CD8-positive, alpha-beta memory T cell (primary cell): ENCODE measurements at places on chromosomes 4 and X.
A peak's percentile ranks its signal among the peaks of the same experiment; 100 is the strongest.

DNA sequence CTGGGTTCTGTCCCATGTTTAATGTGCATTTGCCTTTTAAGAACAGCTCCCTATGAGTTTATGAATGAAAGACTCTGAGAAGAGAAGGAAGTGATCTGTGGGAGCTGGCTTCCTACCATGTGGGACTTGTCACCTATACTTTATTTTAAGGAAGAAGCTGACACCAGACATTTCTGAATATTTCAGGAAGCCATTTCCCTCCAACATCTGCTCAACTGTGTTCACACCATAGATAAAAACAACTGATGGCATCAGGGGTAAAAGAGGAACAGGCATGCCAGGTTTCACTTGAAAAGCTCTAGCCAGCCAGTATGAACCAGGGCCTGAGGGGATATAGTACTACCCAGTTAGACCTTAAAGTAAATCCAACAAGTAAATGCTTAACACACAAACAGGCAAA is 116.0 kb downstream of the COL4A6 start:
- no peak for DNase-seq
- H3K27ac ChIP-seq: no peak overlapping the region
- H3K4me3 ChIP-seq: no peak overlapping the region
- H3K36me3 ChIP-seq: no peaks in the 10 kb centered on the region
- H3K4me1 ChIP-seq: no peaks in the 10 kb centered on the region

DNA sequence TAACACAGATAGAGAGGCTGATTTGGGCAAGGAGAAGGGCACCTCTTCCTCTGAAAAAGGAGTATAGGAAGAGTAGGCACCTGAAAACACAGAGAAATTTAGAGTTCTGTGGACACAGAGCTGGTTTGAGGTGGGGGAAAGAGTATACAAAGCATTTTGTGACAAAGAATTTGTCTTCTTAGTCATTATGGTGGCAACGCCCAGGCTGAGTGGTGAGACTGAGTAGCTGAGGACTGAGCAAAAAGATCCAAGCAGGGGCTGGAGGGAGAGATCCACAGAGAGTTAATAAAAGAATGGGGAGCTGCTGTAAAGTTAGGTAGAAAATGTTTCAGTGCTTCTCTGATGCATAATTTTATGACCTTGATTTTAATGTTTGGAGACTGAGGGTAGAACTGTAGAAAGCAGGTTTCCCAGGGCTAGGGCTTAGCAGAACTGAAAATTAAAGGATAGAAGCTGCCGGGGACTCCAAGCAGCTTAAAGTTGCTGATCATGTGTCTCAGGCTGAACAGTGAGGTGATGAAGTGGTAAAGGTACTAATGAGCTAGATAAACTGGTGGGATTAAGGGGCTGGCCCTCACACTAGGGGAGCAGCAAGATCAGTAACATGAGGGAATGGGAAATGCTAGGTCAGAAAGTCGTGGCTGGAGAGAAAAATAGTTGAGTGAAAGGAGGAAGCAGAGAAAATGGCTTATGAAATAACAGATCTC is 118.9 kb downstream of the CEP44 start:
- no peak for DNase-seq
- no peaks in the 10 kb centered on the region for H3K36me3 ChIP-seq
- no peaks in the 10 kb centered on the region for H3K4me1 ChIP-seq
- H3K4me3 ChIP-seq: no peak overlapping the region

- no peak overlapping the region for H3K27ac ChIP-seq
- H3K4me1 ChIP-seq: peaks cover 3% of the 10 kb centered on the region
- H3K4me3 ChIP-seq: no peak overlapping the region
- H3K27me3 ChIP-seq: no peaks in the 10 kb centered on the region
Measured at GRCh38 chr4:152417673-152418072, 118.2 kb downstream of the FBXW7 start.

GRCh38 chr4:27819246-27819645 is 958.6 kb downstream of the STIM2 start:
- no peak overlapping the region for H3K27ac ChIP-seq
- H3K4me3 ChIP-seq: no peak overlapping the region
- no peaks in the 10 kb centered on the region for H3K36me3 ChIP-seq
- DNase-seq: no peak
- H3K27me3 ChIP-seq: no peaks in the 10 kb centered on the region
- H3K4me1 ChIP-seq: no peaks in the 10 kb centered on the region

DNA sequence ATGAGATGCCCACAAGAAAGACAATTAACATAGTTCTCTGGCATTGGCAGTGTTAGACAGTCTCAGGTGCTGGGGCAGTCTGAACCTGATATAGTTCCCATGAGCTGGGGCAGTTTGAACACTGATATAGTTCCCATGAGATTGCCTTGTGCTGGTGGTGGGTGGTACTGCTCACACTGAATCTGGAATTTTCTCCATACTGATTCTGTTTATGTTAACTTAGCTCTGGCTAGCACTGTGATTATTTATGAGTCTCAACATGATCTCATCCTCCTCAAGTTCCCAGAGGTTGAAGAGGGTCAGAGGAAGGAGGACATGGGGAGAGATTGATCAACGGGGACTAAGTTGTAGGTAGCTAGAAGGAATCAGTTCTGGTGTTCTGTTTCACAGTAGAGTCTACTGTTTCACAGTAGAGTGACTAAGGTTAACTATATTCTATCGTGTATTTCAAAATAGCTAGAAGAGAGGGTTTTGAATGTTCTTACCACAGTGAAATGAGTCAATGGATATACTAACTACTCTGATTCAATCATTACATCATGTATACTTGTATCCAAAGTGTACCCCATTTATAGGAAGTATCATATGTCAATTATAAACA is 379.9 kb downstream of the ADAM29 start:
- no peaks in the 10 kb centered on the region for H3K36me3 ChIP-seq
- H3K4me1 ChIP-seq: no peaks in the 10 kb centered on the region
- H3K27ac ChIP-seq: no peak overlapping the region
- no peak for DNase-seq

DNA sequence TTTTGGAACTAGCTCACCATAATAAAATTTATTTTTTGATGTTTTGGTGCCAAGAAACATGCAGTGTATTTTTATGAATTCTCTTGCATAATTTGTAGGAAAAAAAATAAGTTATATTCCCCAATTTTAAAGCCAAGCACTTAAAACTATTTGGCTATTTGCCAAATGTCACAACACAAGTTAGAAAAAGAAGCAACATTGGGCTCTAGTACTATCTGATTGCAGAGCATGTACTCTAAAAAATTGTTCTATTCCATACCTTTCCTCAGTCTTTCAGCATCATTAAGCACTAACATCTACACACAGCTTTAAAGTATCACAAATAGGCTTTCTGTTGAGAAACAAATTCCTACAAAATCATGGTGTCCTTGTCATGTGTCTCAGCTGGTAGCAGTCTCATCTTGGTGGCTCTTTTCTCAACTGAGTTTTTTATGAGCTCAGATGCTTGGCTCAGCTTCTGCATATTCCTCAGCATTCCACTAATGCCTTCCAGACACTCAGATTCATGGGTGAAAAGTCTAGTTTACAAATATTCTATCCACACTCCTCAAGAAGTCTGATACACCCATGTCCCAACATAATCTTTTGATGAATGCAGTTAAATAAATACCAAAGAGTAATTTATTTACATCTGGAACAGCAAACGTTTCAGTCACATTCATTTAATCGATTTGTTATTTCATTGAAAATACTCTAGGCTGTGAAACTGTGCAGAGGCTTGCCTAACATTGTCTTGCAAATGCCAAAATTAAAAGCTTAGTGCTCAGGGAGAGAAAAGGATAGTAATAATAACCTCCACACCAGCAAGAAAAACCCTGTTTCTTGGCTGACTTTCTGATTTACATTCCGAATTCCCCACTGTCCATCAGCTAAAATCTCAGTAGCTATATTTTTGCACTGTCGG is 2209.9 kb downstream of the PCDH7 start:
- H3K27me3 ChIP-seq: no peaks in the 10 kb centered on the region
- H3K4me3 ChIP-seq: no peak overlapping the region
- no peaks in the 10 kb centered on the region for H3K4me1 ChIP-seq
- no peaks in the 10 kb centered on the region for H3K36me3 ChIP-seq
- no peak for DNase-seq

DNA sequence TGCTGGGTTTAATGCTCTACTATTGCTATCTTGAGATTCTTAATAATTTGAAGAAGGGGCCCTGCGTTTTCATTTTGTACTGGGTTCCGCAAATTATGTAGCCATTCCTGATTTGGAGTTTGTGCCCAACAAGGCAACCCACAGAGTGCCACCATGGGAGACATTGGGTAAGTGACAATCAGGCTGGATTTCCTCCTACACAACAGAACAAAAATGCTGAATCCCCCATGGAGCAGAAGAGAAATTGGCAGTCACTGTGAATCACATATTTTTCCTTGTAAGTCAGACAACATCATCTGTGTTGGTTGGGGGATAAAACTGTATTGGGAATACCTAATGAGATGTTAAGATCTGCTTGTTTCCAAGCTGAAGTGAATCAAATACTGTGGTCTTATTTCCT is 80.9 kb downstream of the CNGA2 start:
- no peaks in the 10 kb centered on the region for H3K36me3 ChIP-seq
- H3K27me3 ChIP-seq: no peaks in the 10 kb centered on the region
- no peaks in the 10 kb centered on the region for H3K4me1 ChIP-seq
- H3K4me3 ChIP-seq: no peak overlapping the region

DNA sequence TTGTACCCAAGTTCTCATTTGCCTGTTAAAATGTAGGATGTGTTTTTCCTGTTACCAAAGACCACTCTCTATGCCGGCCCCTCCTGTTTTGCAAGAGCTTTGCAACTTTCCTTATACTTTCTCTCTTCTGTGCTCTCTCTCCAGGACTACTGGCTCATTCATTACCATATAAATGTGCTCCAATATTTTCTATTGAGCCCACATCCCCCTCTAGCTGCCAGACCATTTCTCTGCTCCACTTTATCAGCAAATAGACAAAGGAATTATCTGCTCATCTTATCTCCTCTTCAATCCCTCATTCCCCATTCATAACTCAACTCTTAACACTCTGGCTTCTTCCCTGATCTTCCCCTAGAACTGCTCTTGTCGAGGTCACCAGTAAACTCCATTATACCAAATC is 33.6 kb downstream of the RPGR start:
- no peak for DNase-seq
- H3K4me3 ChIP-seq: no peak overlapping the region
- H3K27ac ChIP-seq: no peak overlapping the region
- H3K4me1 ChIP-seq: no peaks in the 10 kb centered on the region

- no peaks in the 10 kb centered on the region for H3K36me3 ChIP-seq
- H3K27me3 ChIP-seq: no peaks in the 10 kb centered on the region
- peak within 1 kb of the TSS; percentile 81 for H3K4me3 ChIP-seq
- peak within 1 kb of the TSS; percentile 92 for H3K27ac ChIP-seq
- DNase-seq: peak; percentile 76
- peaks cover 10% of the 10 kb centered on the region for H3K4me1 ChIP-seq
Measured at GRCh38 chrX:68498508-68499379, at the start of gene YIPF6. Gene YIPF6, plus strand, starts transcription at chrX:68499051. Its CDS starts 16 bp downstream, at chrX:68499067.

DNA sequence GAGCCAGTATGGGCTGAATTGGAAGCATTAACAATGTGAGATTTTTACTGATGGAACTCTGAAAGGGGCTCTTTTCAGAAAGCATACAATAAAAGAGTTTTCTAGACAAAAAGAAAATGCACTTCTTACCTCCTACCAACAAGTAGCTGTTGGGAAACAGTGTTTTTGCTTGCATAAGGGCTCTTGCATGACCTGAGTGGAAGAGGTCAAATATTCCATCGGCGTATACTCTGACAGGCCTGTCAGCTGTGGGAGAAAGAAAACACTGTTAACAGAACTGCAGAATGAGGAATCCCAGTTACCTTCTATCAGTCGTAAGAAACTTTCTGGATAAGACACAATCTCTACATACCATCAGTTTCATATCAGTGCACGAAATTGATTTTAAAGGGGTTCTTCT is 39.5 kb downstream of the PCYT1B start:
- H3K27ac ChIP-seq: no peak overlapping the region
- H3K4me3 ChIP-seq: no peak overlapping the region
- no peaks in the 10 kb centered on the region for H3K36me3 ChIP-seq

GRCh38 chr4:80188457-80188800 is 8.9 kb upstream of the PRDM8 start:
- no peak overlapping the region for H3K27ac ChIP-seq
- H3K36me3 ChIP-seq: no peaks in the 10 kb centered on the region
- no peak for DNase-seq
- H3K4me3 ChIP-seq: no peak overlapping the region

DNA sequence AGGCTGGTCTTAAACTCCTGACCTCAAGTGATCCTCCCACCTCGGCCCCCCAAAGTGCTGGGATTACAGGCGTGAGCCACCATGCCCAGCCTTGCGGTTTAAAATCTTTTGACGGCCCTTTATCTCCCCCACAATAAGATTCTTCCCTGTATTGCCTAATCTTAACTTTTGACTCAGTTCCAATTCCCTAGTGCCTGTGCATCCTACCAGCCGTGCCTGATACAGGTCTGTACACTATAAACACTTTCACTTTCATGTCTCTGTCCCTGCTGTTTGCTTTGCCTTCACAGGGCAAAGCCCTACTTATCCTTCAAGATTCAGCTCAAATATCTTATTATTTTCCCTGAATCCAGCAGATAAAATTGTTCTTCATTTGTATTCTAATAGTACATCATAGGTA is 74.6 kb downstream of the WDR44 start:
- no peaks in the 10 kb centered on the region for H3K4me1 ChIP-seq
- no peak overlapping the region for H3K4me3 ChIP-seq
- DNase-seq: no peak
- no peaks in the 10 kb centered on the region for H3K36me3 ChIP-seq
- H3K27ac ChIP-seq: no peak overlapping the region

DNA sequence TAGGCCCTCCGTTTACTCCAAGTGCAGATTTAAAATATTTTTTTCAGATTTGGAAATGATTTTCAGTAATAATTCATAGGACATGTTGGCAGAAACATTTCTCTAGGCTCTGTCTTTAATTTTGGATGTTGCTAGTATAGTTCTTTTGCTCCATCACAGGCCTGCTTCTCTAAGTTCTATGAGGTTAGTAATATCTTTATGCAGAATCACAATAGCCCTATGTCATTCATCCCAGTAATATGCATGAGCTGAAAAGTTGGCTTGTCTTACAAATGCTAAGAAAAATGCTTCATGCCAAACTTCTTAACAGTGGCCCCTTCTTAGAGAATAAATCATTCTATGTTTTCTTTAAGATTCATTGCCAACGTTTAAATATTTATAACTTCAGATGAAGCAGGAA is 148.3 kb upstream of the TLL1 start:
- H3K4me3 ChIP-seq: no peak overlapping the region
- H3K36me3 ChIP-seq: no peaks in the 10 kb centered on the region
- no peak overlapping the region for H3K27ac ChIP-seq

DNA sequence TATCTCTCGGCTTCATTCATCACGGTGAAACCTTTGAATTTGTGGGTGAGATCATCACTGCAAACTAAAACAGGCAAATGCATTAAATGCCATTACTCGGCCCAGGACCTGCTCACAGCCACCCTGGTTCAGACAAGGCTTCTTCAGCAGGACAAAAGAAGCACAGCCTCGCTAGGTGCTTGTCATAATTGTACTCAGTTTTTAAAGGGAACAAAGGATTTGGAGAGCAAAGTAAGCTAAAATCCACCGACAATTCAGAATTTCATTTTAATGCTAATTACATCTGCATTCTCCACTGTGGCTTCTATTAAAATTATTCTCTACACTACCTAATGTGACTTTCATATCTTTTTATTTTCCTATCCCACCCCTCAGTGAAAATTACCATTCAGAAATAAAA is 57.0 kb downstream of the PCYT1B start:
- H3K27me3 ChIP-seq: no peaks in the 10 kb centered on the region
- no peak overlapping the region for H3K27ac ChIP-seq
- H3K4me1 ChIP-seq: no peaks in the 10 kb centered on the region
- no peak for DNase-seq
- no peak overlapping the region for H3K4me3 ChIP-seq
- H3K36me3 ChIP-seq: no peaks in the 10 kb centered on the region

- H3K27me3 ChIP-seq: no peaks in the 10 kb centered on the region
- H3K4me3 ChIP-seq: no peak overlapping the region
- no peaks in the 10 kb centered on the region for H3K36me3 ChIP-seq
- H3K4me1 ChIP-seq: no peaks in the 10 kb centered on the region
- H3K27ac ChIP-seq: no peak overlapping the region
Measured at GRCh38 chrX:138908577-138908976, 197.1 kb upstream of the FGF13 start.
